CD8-positive, alpha-beta memory T cell (primary cell): ENCODE measurements at places on chromosomes 12 and 14. TPM values are rescaled to one million over a fixed set of nuclear protein-coding genes. Genes with fewer than 3 reads are reported as not detected.

Gene LMO3
- total RNA-seq, result not detected

Gene CDKL1
- total RNA-seq, result 5.8 TPM

Gene SLC39A5
- total RNA-seq, result 0.62 TPM

Gene CACNA2D4
- 5.7 TPM for total RNA-seq

Gene GARIN6
- not detected for total RNA-seq

Gene NFATC4
- 1.5 TPM for total RNA-seq

Gene FSCB
- not detected for total RNA-seq

Gene SRRM4
- total RNA-seq, result not detected

Gene RNASE1
- total RNA-seq, result 3.5 TPM

Gene IFNG-AS1
- 1.6 TPM for total RNA-seq

Gene OR10G3
- total RNA-seq, result not detected

Gene TPH2
- not detected for total RNA-seq

Gene OR6C2
- not detected for total RNA-seq

Gene LUM
- not detected for total RNA-seq

Gene NPFF
- total RNA-seq, result not detected

Gene KCNH3
- 2.5 TPM for total RNA-seq

Gene FAM161B
- total RNA-seq, result 2.1 TPM

Gene PTGER2
- 34.4 TPM for total RNA-seq

Gene IKBIP
- total RNA-seq, result 29.4 TPM

Gene PTPRO
- 0.48 TPM for total RNA-seq

Gene POMT2
- total RNA-seq, result 21.6 TPM

Gene SYCP3
- total RNA-seq, result 0.22 TPM

Gene ZC3H14
- 50.3 TPM for total RNA-seq

Gene TDRD9
- 0.46 TPM for total RNA-seq

Gene ATL1
- 1.3 TPM for total RNA-seq

Gene ARHGDIB
- total RNA-seq, result 495 TPM

Gene OLR1
- total RNA-seq, result 0.42 TPM
